ENCODE measurements at places on chromosomes 4 and X.

DNA sequence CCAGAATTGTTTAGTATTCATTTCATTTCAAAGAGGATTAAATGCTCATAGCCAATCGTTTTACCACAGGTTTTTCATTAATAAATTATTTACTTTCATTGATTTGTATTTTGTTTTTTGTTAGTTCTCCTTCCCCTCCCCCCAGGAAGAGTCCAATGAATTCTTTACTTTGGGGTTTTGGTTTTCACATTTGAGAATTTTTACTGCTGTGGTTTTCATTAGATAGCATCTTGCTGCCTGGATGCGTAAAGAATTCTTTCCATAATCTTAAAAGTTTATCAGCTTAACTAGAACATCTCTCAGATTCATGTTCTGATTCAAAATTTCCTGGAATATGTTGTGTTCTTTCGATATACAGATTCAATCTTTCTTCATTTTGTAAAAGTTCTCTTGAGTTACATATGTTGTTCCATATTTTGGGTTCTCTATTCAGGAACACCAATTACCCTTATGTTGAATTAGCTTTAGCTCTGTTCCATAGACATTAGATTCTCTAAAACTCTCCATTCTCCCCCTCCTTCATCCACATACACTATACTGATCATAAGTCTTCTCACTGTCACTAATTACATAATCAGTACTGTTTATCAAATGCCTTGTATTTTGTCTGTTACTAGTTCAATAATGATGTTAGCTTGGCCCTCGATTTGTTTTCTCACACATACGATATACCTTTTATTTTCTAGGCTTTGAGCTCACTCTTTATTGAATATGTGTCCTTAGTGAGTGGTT is 184.4 kb downstream of the CAMK2D start:
- no peak for DNase-seq

DNA sequence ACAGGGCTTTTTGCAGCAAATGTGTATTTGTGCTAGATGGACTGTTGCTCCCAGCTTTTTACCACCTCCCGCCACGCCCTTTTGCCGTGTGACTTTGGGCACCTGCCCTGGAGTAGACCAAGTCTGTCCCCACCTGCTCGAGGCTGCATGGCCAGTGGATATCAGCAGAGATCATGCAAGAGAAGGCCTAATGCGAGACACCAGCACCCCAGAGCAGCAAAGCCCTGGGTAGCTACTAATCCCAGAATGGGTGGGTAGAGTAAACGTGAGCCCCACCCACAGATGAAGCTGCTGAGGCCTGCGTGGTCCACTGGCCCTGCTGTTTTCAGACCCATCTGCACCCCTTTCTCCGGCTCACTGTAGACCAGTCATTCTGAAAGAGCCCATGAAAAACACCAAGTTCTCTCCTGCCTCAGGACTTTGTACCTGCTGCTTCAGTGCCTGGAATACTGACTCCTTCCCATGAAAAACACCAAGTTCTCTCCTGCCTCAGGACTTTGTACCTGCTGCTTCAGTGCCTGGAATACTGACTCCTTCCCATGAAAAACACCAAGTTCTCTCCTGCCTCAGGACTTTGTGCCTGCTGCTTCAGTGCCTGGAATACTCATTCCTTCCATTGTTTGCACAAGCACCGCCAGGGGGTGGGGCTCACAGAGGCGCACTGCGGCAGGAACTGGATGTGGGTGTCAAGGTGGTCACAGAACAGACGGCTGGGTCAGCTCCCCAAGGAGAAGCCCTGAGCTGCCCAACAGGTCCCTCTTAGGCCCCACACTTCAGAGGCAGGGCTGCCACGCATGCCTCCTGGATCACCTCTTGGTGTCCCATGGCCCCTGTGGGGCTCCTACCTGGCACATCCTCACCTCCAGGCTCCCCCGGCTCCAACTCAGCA is 5.1 kb upstream of the TNIP2 start:
- no peak for DNase-seq

DNA sequence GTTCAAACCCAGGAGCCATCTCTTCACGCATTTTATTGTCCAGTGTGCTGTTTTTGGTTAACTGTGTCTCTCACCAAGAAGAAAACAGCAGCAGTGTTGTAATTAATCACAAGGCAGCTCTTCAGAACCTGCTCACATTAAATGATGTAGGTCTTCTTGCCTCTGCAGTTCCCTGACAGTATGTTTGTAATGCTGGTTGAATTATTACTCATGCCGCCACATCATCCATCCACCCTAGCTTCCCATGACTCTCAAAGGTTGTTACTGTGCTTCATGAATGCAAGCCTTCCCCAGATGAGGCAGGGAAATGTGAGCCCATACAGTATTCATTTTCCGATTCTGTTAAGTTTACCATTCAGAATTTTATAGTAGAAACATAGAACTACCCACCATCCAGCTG is 17.4 kb downstream of the TLR10 start:
- DNase-seq: no peak

- DNase-seq: no peak
Observed at GRCh38 chrX:131083510-131084142, 25.5 kb downstream of the ARHGAP36 start.

GRCh38 chr4:55445921-55446577 is 50.3 kb downstream of the TMEM165 start:
- no peak for DNase-seq

DNA sequence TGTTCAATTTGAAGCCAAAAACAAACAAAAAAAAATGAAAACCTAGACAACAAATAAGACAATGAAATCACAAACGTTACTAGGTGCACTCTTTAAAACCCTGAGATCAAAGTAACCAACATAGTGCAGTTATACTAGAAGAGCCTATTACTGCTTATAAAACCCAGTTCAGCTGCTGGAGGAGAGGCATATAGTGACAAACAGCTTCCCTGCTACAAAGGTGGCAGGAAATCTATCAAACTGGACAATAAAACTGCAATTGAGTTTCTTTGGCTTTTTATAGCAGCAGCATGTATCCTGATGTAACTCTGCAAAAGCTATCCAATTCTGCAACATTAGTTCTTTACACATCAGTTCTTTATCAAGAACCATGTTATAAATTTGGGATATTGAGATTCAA is 155.6 kb downstream of the LRBA start:
- DNase-seq: no peak

DNA sequence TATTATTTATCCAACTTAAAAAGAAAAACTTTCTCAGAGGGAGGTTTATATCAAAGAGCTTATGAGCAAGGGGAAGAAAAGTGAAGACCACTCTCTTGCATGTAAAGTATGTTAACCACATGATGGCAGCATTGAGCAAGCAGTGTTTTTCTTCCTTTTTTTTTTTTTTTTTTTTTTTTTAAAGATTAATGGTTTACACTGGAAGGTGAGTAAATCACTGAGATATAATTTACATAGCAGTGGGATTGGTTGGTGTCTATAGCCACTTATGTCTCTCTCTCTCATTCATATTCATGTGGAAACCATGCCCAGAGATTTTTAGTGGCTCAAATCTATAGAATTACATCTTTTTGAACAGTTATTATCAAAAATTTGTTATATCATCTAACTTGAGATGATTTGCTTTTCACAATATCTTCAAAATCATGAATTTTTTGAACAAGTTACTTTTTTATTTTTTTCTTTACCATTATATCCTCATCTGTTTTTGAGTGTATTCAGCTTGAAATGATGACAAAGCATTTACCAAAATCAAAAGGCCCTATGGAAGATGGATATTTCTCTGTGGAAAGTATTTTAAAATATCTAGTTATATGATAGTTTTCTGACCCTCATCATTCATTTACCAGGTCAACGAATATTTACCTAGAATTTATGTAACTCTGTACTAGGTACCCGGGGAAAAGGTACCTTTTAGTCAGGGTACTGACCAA is 31.6 kb downstream of the MTHFD2L start:
- peak; percentile 15 for DNase-seq

DNA sequence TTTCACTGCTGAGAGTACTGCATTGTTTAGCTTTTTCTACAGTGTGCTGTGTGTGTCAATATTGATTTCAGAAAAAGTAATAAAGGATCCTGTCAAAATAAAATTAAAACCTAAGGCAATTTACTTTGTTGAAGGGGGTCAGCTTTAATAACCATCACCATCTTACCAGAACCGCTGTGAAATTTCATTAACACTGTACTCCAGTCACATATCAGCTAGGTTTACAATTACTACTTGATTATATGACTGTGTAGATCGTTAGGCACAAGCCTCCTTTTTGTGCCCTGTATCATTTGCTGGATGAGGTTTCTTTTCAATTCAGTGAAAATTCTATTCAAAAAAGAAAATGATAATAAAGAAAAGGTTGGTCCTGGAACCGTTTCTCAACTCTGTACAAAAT is 917.2 kb downstream of the CENPC start:
- DNase-seq: no peak

- no peak for DNase-seq
Observed at GRCh38 chr4:149187726-149188125, 627.9 kb downstream of the IQCM start.

DNA sequence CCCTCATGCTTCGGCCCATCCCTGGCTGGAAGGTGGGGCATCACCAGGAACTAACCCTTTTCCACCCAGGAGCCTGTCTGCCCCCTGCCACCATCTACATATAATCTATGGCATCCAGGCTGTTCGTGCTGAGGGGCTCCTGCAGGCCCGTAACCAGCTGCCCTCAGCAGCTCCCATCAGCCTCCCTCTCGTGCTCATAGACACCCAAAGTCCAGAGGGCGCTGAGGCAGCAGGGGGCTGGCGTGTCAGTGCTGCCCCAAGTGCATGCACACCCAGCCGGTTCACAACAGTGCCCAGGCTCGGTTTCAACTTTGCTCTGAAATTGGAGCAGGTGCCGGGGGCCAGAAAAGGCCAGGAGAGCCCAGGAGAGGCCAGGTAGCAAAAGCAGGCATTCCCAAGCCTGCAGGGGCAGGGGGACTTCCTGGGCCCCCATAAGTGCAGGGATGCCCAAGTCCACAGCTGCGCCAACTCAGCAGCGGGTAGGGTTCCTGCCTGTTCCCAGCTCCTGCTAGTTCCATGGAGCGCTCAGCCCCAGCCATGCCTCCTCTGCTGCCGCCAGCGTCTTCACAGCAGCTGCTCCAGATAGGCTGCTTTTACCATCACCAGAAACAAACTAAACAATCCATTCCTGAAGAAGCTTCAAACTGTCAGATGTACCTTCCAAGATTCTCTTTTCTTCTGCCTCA is 558.2 kb upstream of the GNPDA2 start:
- DNase-seq: no peak

DNA sequence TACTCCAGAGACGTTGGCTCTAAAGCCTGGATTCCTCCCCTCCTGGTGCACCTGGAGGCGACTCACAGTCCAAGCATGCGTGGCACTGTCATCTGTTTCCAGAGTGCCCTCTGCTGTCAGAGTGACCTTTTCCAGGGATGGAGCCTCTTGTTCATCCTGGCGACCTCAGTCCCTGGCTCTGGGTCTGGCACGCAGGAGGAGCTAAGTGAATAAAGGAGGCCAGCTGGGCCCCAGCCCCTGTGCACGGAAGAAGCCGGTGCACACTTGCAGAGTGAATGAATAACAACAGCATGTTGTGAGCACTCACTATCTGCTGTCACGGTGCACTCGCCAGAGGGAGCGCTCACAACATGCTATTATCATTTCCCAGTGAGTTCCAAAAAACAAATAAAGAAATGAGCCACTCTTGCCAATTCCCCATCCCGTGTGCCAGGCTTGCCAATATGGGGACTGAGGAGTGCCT is 27.8 kb upstream of the PSAPL1 start:
- no peak for DNase-seq

DNA sequence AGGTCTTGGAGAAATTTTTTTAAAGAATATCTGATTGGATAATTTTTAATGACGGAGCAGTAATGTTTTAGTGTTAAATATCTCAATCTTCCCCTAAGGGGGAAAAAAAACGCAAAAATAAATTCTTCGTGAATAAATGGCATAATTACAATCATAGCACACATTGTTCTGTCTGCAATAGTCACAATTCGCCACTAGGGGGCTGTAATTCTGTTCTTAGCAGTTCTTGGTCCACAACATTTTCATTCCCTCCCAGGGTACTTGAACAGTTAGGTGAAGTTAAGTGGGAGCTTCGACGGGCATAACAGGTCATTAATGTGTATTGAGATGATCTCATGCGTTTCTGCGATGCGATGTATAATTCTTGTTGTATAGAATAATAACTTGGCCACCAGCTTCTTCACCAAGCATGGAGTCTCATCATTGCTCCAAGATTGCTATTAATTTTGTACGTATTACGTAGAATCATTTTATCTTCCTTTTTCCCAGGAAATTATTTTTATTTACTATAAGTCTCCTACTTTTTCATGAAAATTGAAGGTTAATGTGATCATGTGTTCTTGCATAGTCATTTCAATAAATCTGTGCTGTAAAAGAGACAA is 27.2 kb downstream of the HTR2C start:
- no peak for DNase-seq

GRCh38 chrX:46554942-46555341 is 9.7 kb upstream of the ZNF674 start:
- DNase-seq: no peak
